ENCODE measurements at places on chromosomes 16 and 17.

GRCh38 chr17:82277851-82278250 is 4.4 kb upstream of the CSNK1D start:
- no peak for DNase-seq

DNA sequence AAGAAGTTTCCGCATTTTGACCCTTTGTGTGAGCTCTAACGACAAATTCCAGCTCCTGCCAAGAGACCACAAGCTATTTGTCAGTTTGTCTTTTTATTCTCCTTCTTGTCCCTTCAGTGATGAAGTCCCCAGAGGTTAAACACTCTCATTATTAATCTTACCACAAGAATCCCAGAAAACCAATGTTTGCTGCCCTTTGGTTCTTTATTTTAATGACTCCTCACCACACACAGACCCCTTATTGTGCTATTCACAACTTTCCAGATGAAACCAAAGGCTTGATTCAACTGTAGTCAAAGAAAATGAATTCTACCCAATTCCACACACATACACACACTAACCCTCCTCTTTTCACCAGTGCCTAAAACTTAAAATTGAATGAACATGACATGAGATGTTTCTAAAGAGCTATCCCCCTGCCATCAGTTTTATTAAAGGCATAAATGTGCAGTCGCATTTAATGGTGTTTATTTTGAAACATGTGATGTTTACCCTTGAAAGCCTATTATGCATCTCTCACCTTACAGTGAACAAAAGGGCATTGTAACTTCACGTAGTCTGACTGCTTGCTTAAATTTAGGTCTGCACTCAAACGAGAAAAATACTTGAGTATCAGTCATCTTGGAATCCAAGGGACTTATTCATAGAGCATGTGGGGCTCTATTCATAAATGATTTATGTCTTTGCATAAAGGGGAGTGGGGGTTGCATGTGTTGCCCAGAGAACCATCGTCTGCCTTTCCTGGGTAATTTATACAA is 44.1 kb downstream of the PCTP start:
- DNase-seq: no peak

DNA sequence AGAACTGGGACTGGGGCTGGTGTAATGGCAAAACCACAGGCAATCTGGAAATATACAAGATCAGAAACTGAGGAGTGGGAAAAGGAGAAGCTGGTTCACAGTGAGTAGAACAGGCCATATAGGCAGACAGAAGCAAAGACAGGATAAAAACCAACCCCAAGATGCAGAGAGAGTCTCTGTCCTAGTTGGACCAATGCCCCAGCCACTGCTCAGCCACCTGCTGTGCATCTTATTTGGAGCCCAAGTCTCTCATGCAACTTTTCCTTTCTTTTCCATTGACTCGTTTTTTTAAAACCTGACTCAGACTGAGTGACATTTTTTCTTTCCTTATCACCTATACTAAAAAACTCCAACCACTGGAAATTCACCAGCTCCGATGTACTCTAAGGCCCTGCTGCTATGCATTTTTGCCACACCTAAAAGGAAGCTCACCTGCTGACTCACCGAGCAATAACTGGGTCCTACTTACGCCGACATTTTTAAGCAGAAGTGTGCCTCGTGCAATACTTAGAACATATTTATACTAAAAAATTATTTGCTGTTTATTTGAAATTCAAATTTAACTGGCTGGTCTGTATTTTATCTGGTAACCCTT is 100.8 kb upstream of the XYLT1 start:
- no peak for DNase-seq

DNA sequence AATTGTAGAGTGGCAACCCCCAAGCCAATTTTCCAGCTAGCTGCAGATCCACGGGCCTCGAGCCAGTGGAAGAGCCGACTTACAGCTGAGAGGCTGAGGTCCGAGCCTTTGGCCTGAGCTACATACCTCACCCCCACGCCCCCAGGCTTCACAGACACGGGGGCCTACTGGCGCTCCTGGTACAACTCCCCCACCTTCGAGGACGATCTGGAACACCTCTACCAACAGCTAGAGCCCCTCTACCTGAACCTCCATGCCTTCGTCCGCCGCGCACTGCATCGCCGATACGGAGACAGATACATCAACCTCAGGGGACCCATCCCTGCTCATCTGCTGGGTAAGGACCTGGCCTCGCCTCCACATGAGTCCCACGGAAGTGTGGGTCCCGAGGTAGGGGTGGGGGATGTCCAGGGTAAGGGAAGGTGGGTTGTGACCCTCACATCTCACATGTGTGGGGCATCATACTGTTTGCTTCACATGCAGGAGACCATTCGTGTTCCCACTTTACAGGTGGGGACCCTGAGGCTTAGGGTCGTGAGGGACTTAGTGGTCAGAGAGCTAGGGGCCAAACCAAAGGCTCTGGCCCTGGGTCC is 3.4 kb downstream of the ACE start:
- DNase-seq: no peak

DNA sequence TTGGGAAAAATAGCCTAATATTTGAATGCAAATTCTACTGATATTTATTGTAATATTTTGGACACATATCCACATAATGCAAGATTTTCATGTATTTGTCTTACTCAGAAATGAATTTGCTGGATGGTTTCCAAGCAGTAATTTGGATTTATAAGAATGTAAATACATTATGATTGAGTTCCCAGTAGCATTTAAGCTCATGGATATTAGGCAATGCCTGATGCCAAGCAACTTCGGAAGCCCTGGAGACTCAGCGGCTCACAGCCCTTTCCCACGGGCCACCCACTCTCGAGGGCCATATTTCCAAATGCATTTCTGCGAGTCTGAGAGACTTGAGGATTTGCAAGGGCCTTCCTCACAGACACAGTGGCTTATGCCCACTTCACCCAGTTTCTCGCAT is 62.1 kb upstream of the MYOCD start:
- DNase-seq: no peak

DNA sequence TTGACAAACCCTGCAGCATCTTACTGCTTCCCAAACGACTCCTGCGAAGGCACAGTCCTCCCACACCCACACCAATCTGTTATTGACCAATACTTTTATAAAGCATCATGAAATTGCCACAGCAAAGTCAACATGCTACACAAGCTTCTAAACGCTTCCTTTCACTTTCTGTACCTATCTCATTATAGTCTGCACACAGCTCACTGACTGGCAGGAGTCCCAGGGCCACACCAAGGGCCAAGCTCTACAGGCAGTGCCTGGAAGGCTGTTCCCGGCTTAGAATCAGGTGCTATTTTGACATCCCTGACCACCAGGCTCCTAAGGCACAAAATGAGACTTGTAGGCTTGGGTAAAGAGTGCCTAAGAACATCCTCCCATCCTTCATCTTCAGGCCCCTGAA is 39.5 kb downstream of the USP7 start:
- no peak for DNase-seq

DNA sequence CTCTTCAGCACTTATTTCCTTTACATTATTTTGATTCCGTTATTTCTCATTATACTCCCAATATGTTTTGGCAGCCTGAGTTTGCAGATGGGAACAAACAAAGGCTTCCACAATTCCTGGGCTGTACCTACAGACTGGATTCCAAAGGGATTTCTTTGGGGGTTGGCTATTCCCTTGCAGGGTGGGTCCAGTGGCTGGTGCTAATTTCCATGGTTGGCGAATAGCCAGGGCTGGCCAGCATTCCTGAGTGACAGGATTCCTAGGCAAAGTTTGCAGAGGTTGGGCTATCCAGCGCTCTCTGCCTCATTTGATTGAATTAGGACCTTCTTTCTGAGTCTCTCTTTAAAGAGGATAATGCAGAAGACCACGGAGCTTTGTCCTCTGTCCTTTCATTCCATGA is 207.4 kb downstream of the MAF start:
- no peak for DNase-seq

GRCh38 chr17:69506489-69506888 is 92.0 kb downstream of the MAP2K6 start:
- DNase-seq: peak; percentile 23

DNA sequence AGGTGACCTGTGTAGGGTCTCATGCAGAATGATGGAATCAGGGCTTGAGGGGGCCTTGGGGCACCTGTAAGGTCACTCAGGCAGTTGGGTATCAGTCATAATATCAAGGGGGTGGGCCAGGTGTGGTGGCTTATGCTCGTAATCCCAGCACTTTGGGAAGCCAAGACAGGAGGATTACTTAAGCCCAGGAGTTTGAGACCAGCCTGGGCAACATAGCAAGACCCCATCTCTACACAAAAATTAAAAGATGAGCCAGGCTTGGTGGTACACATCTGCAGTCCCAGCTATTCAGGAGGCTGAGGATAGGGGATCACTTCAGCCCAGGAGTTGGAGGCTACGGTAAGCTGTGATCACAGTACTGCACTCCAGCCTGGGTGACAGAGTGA is 7.5 kb downstream of the ERN2 start:
- no peak for DNase-seq

DNA sequence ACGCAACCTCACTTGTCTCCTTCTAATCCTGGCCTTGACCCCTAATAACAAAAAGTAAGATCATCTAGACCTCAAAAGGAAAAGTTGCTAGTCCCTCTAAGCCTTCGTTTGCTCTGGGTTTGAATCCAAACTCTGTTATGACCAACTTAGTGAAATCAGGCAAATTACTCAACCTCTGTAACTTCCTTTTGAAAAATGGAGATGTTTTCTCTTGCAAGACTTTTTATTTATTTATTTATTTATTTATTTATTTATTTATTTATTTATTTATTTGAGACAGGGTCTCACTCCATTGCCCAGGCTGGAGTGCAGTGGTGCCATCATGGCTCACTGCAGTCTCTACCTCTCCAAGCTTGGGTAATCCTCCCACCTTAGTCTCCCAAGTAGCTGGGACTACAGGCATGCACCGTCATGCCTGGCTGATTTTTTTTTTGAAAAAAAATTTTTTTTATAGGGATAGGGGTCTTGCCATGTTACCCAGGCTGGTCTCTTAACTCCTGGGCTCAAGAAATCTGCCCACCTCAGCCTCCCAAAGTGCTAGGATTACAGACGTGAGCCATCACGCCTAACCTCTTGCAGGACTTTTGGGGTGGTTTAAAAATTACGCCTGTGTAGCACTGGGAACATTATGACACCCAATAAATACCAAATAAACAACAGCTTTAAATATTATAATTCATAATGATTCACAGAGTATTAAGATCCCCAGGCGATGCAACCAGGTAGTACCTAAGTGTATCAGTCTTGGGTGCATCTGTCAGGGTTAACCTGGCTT is 63.4 kb downstream of the PITPNC1 start:
- peak; percentile 24 for DNase-seq

DNA sequence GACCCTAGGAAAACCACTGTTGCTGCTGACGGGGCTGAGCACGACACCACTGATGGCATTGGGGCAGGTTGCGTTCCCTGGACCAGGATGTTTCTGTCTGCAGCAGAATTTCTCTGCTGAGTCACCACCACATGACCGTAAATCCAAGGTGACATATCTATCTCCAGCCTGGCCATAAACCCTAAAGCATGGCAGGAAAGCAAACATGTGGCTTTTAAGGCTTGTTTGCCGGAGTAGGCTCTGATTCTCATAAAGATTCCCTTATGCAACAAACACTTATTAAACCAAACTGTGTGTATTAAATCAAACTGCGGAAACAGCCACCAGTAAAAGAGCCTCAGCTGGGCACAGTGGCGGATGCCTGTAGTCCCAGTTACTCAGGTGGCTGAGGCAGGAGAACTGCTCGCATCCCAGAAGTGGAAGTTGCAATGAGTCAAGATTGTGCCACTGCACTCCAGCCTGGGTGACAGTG is 17.3 kb downstream of the MPHOSPH6 start:
- DNase-seq: no peak

DNA sequence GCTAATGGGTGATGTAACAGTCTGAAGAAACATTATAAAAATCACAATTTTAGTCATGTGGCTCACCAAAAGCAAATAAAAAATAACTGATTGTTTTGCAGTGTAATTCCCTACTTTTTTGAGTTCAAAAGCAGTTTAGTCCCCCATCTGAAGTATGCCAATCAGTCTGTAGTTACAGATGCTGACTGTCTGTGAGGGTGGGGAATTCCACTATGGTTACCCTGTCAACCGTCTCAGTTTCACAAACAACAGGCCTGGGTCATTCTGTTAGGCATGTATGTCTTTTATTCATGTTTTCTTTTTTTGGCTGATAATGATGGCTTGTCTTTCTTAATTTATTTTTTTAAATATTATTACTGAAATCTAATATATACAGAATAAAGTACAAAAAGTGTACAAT is 69.3 kb downstream of the STXBP4 start:
- no peak for DNase-seq

GRCh38 chr17:13931800-13932460 is 137.4 kb upstream of the COX10 start:
- peak; percentile 97 for DNase-seq

GRCh38 chr16:72932050-72932449 is 115.9 kb downstream of the ZFHX3 start:
- peak; percentile 34 for DNase-seq

DNA sequence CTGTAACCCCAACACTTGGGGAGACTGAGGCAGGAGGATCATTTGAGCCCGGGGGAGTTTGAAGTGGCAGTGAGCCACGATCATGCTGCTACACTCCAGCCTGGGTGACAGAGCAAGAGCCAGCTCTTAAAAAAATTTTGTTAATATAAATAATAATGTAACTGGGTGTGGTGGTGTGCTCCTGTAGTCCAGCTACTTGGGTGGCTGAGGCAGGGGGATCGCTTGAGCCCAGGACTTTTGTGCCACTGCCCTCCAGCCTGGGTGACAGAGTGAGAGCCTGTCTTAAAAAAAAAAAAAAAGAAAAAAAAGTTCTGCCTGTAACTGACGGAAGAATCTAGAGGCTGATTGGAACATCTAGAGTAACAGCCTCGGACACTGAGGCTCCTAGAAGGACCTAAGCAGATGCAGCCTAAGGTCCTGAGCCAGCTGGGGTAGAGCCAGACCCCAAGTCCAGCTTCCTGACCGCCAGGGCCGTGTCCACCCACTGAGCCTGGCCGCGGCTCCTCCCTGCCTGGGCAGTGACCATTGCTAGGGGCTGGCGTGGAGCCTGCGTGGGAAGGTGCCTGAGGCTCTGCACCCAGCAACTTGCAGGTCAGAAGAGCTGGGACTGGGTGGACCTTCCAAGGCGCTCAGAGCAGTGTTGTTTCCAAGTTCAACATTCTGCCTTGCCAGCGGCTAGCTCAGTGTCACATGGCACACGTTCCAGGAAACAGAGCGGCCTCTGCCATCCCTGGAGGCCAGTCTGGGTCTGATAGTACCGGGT is 209.4 kb upstream of the CIBAR2 start:
- DNase-seq: no peak

DNA sequence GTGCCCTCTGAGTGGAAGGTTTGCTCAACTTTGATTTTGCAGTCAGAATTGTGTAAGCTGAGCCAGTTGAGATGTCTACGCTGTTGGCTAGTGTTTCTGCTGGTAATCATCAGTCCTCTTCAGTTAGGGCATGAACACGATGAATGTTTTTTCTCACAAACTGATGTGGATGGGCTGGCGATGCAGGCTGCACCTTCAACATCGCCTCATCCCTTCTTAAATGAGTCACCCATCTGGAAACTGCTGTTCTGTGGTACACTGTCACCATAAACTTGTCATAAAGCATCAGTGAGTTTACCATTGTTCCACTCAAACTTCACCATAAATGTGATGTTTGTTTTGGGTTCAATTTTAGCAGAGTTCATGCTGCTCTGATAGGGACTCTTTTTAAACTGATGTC is 8.4 kb downstream of the C16orf95 start:
- DNase-seq: no peak

GRCh38 chr17:18224053-18224386 is 1.4 kb upstream of the LLGL1 start:
- DNase-seq: peak; percentile 41

- DNase-seq: no peak
Measured at GRCh38 chr16:58324792-58325191, 30.0 kb upstream of the PRSS54 start.
